ENCODE measurements at places on chromosomes 6 and 20.
A peak's percentile ranks its signal among the peaks of the same experiment; 100 is the strongest.

DNA sequence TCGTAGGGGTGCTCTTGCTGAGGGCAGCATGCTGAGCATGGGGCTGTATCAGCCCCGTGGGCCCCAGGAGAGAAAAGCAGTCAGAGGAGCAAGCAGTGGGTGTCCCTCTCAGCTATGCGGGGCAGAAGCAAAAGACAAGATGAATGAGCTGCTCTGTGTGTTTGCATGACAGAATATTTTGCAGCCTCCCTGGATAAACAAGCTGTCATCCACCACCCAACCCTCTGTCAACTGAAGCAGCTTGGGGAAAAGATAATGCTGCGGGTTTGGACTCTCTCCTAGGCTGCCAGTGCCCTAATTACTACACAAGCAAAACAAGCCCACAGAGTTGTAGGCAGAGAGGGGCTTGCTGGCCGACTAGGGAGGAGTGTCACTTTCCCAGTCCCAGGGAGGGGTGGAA, 82.3 kb upstream of the PTPRT start:
- DNase-seq = no peak

DNA sequence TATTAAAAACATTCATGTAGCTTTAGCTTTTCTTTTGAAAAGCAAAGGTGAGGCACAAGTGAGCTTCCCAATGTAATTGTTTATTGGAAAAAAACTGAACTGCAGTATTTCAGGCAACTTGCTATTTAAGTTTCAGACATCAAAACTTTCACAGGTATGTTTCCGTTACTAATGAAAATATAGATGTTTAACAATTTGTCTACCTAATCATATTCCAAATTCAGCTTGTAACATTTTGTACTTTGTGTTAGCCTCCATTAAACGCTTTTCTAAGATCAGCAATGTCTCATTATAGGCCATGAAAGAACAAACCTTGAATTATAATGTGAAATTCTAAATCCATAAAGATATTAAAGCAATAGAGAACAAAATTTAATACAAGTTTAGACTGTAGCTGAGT, 69.5 kb downstream of the AHI1 start:
- DNase-seq = no peak

DNA sequence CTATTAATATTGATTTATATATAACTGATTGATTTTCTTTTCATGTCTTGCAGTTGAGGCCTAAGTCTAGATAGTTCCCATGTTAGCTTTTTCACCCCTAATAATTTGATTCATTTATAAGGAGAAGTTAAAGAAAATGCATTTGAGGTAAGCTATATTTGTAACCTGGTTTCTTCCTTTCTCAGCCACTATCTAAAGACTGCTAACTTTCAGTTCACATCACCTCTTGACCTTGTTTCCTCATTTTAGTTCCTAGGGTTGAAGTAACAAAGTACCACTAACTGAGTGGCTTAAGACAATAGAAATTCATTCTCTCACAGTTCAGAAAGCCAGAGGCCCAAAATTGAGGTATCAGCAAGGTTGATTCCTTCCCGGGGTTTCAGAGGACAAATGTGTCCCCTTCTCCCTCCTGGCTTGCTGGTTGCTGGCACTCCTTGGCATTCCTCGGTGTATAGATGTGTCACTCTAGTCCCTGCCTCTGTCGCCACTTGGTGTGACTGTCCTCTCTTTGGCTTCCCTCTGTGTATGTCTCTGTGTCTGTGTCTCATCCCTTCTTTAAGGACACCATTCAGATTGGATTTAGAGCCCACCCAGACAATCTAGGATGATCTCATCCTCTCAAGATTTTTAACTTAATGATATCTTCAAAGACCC, 55.9 kb upstream of the C20orf144 start:
- DNase-seq = no peak

GRCh38 chr20:50686821-50687220, 4.5 kb downstream of the RIPOR3 start:
- DNase-seq = no peak

DNA sequence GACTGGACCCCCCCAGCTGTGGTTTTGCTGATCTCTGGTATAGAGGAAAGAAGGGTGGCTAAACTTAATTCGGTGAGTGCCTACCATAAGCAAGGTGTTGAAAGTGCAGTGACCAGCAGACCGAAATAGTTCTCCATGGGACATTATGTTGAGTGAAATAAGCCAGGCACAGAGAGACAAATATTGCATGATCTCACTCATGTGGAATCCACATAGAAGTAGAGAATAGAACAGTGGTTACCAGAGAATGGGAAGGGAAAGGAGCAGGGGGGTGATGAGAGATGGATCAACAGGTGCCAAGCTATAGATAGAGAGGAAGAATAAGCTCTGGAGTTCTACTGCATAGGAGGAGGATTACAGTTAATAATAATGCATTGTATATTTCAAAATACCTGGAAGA, 9.7 kb upstream of the GCNT2 start:
- DNase-seq = no peak

DNA sequence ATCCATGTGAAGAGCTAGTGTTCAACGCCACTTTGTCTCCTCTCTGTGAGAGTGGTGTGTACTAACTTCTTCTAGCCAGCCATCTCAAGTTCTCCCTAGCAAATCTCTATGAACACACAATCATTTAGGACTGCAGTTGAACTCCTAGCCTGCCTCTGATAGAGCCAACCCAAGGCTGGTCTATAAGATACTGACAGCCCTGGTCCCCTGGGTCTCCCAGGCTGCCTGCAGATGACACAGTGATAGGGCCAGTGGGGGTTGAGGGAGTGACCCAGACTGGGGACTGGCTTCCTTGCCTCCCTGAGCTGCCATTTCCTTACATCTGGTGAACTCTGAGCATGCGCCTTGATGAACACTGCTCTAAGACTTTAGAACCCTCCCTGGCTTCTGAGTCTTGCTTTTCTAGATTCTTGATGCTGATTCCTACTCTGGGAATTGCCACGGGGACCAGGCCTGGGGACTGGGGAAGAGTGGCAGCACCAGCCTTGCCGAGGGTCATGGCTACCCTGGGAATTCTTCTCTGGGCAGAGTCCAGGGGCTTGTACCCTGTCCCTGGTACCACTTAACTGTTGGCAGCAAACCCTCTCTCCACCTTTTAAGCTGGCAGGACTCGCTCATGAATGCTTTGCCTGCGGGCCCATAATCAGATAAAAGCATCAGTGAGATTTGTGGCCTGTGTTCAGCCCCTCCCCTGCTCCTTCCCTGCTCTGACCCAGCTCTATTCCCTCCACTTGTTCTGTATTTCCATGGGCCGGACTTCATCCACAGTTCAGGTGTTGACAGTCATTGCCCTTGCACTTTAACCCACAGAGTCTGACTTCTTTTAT, 130.8 kb upstream of the CHD6 start:
- DNase-seq = no peak

DNA sequence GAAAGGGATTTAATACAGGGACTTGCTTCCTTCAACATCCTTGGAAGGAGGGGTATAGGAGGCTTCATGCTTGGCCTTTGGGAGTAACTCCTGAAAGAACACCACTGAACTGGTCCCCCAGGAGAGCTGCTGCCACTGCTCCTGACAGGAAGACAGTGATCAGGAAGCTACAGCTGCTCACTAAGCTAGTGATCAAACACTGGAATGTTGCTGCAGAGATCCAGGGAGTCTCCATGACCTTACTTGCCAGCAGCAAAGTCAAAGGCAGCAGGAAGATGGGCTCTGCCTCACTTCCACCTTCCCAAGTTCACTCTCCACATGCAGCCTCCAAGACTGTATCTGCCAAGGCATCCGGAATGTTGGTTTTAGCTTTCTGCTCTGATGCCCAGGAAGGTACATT, 31.8 kb downstream of the PIM1 start:
- DNase-seq = no peak

- DNase-seq = no peak
Measured at GRCh38 chr6:105882121-105882803, 203.9 kb upstream of the PRDM1 start.

DNA sequence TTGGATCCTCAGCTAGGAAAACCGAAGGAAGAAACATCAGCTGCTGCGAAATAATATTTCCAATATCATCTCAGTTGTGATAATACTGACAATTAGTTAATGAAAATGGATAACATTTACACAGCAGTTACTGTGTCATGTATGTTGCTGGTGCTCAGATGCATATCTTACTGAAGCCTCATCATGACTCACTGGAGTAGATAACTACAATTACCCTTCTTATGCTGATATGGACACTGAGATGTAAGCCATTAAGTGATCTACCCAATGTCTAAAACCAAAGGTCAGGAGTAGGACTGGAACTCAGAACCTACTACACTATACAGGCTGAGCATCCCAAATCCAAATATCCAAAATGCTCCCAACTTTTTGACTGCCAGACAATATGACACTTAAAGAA, 54.7 kb upstream of the LYRM2 start:
- no peak for DNase-seq

DNA sequence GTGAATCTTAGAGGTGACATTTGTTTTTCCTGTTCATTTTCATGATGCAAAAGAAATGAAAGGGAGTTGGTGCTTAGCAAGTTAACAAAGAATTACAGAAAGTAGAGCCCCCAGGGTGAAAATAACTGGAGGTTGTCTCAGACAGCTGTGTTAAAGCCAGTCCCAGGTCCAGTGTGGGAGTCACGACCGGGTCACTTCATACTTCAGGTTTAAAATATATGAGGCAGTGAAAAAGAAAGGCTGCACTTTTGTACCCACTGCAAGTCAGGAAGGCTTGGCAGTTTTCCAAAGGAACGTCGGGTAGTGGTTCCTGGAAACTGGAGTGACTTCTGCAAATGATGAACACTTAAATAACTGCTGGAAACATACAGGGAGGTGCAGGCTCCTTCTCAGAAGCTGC, 91.5 kb upstream of the THBS2 start:
- DNase-seq = no peak

GRCh38 chr6:87196275-87196842, 41.0 kb downstream of the ZNF292 start:
- no peak for DNase-seq

- DNase-seq = no peak
Measured at GRCh38 chr6:93048381-93048780, 371.0 kb downstream of the EPHA7 start.

- no peak for DNase-seq
Measured at GRCh38 chr20:40650707-40651106, 38.3 kb downstream of the MAFB start.

GRCh38 chr6:1781152-1781816, 171.6 kb downstream of the FOXC1 start:
- DNase-seq = no peak

- DNase-seq = peak; percentile 37
Measured at GRCh38 chr6:72631480-72631879, 9.6 kb downstream of the KCNQ5 start.

DNA sequence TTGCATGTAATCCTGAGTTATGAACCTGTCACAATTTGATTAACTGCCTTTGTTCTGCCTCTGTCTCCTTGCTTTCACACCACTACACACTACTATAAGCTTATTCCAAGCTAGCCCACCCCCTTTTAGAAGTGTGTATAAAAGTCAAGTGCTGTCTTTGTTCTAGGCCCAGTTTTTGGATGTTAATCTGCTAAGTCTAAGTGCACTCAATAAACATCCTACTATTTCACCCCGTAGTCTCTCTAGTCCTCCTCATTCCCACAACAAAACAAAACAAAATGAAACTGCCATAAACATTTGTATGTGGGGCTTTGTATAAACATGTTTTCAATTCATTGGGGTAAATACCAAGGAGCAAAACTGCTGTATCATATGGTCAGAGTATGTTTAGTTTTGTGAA, 16.1 kb upstream of the SPACA1 start:
- no peak for DNase-seq

GRCh38 chr6:102742028-102742427, 1348.5 kb downstream of the GRIK2 start:
- no peak for DNase-seq

DNA sequence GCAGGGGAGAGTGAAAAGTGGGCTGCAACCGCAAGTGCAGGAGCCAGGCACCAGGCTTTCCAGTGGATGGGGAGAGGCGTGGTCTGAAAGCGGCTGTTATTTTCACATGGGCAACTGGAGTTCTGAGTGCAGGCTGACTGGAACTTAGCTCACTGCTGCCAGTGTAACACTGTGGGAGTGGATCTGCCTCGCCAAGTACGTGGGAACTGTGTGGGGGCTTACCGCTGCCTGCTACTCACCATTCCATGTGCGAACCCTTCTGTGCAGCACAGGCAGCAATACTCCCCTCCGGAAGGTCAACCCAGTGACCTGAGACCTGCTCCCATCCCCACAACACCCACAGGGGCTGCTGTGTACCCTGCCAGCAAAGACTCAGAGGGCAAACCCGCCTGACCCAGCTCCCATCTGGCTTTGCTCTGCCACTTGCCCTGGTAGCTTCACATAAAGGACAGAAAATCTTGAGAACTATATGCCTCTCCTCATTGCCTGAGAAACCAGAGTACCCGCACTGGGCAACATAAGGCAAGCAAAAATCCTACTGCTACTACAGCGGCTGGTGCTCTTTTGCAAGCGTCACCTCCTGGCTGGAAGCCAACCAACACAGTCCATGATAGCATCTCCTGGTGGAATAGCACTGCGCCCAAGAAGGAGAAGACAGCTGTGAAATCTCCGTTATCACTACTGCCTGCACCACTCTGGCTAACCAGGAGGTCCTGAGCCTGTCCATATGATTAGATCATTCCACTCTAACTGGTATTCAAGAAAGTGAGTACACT, 54.4 kb upstream of the SIRPG start:
- no peak for DNase-seq

DNA sequence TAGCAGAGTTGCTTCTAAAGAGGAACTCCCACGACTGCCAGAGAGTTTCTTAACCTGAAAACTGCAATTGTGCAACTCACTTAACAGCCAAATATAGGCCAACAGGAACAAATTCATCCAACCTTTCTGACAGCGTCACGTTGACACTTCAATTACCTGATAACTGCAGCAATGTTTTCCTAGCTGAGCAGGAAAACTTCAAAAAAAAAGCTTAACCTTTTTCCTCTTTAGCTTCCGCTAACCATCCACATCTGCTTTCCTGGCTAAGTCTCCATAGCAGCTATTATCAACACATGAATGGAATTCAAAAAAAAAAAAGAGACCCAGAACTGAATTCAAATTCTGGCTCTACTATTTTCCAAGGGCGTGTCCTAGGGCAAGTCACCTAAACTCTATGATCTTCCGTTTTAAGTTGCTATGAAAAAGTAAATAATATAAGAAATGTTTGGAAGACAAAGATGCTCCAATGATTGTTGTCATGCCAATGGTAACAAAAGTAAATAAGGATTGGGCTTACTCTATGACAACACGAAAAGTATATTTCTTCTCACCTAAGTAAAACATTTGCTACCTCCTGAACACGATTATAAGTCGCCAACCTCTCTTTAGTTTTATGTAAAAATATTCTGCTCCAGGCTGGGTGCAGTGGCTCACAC, 524.6 kb upstream of the JARID2 start:
- DNase-seq = no peak

GRCh38 chr20:54284928-54285704, 77.2 kb downstream of the PFDN4 start:
- no peak for DNase-seq

- no peak for DNase-seq
Measured at GRCh38 chr6:155234167-155234566, 29.6 kb upstream of the CLDN20 start.

GRCh38 chr6:95784869-95785268, 207.5 kb downstream of the MANEA start:
- DNase-seq = no peak

DNA sequence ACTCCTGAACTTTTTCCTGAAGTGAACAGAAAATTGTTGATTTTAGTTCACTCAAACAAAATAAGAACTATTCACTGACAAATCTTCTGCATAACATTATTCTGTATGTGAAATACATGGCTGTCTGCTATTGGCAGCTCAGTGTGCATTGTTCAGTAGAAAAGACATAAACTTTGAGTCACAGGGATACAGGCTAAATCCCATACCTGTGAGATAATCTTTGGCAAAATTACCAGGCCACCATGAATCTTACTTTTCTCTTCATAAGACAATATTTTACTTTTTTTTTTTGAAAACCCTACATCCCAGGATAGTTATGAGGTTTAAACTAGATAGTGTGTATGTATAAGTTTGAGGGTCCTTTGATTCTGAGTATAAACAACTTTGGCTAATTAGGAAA, 224.8 kb downstream of the GRM1 start:
- no peak for DNase-seq
